ENCODE measurements at places on chromosomes 11 and 22. TPM values are rescaled to one million over a fixed set of nuclear protein-coding genes. Genes with fewer than 3 reads are reported as not detected.

CCDC73 gene
- not detected for total RNA-seq

TBX10 gene
- not detected for total RNA-seq

CALCA gene
- not detected for total RNA-seq

CASP12 gene
- not detected for total RNA-seq

HTR3A gene
- not detected for total RNA-seq

VPS51 gene
- total RNA-seq, result 53.7 TPM

LRP4 gene
- total RNA-seq, result 7.3 TPM

KCNC1 gene
- total RNA-seq, result 0.05 TPM

TCN2 gene
- total RNA-seq, result 4.7 TPM

PPME1 gene
- total RNA-seq, result 49.5 TPM

OR6A2 gene
- not detected for total RNA-seq

ZP1 gene
- 0.10 TPM for total RNA-seq

TYMP gene
- total RNA-seq, result 19.2 TPM

TMEM191C gene
- 0.66 TPM for total RNA-seq

CCDC188 gene
- not detected for total RNA-seq

BTBD10 gene
- 41.4 TPM for total RNA-seq

METTL15 gene
- 6.6 TPM for total RNA-seq

CARD18 gene
- not detected for total RNA-seq

MLC1 gene
- 0.06 TPM for total RNA-seq

RIC3 gene
- 1.4 TPM for total RNA-seq
